ENCODE measurements at places on chromosomes 3 and 15.

DNA sequence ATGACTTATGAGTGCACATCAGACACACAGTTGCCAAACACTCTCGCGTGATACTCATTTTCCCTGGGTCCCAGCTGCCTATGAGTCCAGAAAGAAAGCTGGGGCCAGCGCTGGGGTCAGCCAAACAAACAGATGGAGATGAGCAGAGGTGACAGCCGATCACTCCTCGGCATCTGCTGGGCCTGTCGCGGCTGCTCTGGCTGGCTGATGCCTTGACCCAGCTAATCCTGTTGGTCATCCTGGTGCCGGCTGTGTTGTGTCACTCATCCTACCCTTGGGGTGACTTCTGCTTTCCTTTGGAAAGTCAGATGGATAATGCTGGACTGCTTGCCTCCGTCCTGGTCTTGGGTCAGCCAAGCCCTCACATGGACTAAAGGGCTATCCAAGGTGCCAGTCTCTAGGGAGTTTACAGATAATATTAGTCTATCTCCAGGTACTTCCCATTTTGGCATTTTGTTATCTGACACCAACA lies 105.3 kb upstream of the PDZRN3 start:
- H3K4me1 ChIP-seq = peaks cover 15% of the 10 kb centered on the region
- no peaks in the 10 kb centered on the region for H3K36me3 ChIP-seq
- no peak for DNase-seq
- H3K27ac ChIP-seq = no peak overlapping the region

DNA sequence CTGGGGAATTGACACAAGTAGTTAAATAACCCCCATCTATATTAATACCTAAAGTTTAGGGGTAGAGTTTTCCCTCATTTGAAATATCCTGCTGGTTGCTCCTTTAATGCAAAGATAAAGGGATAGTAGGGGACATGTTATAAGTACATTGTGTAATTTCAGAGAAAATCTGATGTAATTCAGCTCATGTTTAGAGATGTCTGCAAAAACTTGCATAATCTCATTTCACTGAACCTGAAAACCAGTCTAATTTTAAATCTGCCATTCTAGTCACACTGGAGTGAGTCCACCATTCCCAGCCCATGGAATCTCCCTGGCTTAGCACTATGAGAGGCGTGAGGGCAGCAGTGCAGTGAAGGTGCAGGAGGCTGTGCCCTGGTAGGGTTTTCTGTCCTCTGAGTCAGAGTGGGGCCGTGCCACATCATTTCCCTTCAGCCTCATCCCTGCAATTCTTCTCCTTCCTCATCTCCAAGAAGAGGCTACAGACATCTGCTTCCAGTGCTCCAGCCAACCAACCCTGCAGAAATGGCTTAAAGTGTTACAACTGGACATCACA lies 246.3 kb upstream of the UMPS start:
- no peak overlapping the region for H3K27ac ChIP-seq
- no peaks in the 10 kb centered on the region for H3K36me3 ChIP-seq
- no peak for DNase-seq
- no peaks in the 10 kb centered on the region for H3K27me3 ChIP-seq
- no peak overlapping the region for H3K4me3 ChIP-seq
- no peaks in the 10 kb centered on the region for H3K4me1 ChIP-seq

DNA sequence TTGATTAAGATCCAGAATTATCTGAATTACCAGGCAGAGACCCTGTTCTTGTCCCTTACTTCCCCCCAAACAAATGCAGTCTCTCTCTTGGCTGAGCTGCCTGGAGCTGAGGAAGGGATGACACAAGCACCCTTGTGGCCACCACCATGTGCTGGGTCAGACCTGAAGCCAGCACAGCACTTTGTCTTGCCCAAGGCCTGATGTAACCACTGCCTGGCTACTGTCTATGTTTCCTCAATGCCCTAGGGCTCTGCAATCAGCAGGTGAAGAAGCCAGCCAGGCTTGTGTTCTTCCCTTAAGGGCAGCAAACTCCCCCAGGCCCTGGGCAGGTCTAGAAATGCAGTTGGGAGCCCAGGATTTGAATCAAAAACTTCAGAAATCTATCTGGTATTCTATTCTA lies 15.8 kb upstream of the CASR start:
- no peaks in the 10 kb centered on the region for H3K27me3 ChIP-seq
- peaks cover 3% of the 10 kb centered on the region for H3K36me3 ChIP-seq
- no peak for DNase-seq
- H3K27ac ChIP-seq = no peak overlapping the region
- no peaks in the 10 kb centered on the region for H3K4me1 ChIP-seq

DNA sequence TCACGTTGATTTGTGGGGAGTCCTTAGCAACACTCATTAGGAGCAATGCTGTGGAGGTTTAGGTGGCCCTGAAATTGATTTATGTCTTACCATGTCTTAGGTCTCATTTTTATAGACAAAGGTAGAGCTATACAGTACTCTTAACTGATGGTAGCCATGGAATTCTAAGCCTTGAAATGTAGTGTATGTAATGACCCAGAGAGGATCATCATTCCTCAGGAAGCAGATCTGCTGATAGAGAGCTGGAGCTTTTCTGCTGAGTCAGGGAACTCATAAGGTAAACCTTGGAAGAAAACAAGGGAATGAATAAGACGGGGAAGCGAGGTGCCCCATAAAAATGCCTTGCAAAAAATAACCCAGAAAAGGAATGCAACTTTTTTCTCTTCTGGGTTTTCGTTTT lies 34.0 kb upstream of the ZNF639 start:
- H3K27me3 ChIP-seq = no peaks in the 10 kb centered on the region
- H3K4me3 ChIP-seq = no peak overlapping the region
- no peaks in the 10 kb centered on the region for H3K4me1 ChIP-seq
- H3K27ac ChIP-seq = no peak overlapping the region
- H3K36me3 ChIP-seq = peaks cover 8% of the 10 kb centered on the region
- no peak for DNase-seq

DNA sequence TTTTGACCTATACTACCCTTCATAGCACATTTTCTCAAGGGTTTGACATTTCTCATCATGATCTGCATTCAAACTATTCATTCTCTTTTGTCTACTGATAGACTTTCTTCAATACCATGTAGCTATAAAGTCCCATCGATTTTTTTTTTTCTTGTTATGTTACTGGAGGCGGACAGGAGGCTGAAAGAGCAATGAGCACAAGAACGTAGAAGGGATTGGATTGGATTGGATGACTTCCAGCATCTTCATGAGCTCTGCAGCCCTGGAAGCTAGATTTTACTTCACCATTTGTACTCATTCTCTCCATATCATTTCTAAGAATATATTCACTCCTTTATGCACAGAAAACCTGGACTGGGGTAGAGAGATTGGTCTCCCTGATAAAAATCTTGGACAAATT lies 43.2 kb downstream of the DUT start:
- DNase-seq = no peak
- H3K27ac ChIP-seq = no peak overlapping the region
- H3K4me3 ChIP-seq = no peak overlapping the region
- no peaks in the 10 kb centered on the region for H3K27me3 ChIP-seq
- H3K36me3 ChIP-seq = peaks cover 8% of the 10 kb centered on the region
- no peaks in the 10 kb centered on the region for H3K4me1 ChIP-seq

DNA sequence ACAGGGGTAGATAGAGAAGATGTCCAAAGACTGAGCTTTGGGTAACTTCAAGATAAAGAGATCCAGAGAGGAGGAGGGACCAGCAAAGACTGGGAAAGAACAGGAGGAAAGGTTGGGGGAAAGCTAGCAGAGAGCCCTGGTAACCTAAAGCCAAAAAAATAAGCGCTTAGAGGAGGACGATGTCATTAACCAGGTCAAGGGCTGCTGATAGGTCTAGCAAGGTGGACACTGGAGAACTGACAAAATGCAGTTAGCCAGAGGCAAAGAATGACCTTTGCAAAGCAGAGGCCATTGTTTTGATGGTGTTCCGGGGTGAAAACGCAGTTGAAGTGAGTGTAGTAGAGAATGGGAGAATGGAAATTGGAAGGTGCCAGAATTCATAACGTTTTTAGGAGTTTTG lies 39.7 kb downstream of the FAM43A start:
- no peak overlapping the region for H3K4me3 ChIP-seq
- H3K27me3 ChIP-seq = no peaks in the 10 kb centered on the region
- DNase-seq = no peak
- no peaks in the 10 kb centered on the region for H3K36me3 ChIP-seq

- no peaks in the 10 kb centered on the region for H3K27me3 ChIP-seq
- no peak for DNase-seq
- no peak overlapping the region for H3K4me3 ChIP-seq
- no peaks in the 10 kb centered on the region for H3K4me1 ChIP-seq
- H3K36me3 ChIP-seq = peaks cover 2% of the 10 kb centered on the region
- no peak overlapping the region for H3K27ac ChIP-seq
Observed at GRCh38 chr3:16707260-16707659, 102.0 kb upstream of the DAZL start.

DNA sequence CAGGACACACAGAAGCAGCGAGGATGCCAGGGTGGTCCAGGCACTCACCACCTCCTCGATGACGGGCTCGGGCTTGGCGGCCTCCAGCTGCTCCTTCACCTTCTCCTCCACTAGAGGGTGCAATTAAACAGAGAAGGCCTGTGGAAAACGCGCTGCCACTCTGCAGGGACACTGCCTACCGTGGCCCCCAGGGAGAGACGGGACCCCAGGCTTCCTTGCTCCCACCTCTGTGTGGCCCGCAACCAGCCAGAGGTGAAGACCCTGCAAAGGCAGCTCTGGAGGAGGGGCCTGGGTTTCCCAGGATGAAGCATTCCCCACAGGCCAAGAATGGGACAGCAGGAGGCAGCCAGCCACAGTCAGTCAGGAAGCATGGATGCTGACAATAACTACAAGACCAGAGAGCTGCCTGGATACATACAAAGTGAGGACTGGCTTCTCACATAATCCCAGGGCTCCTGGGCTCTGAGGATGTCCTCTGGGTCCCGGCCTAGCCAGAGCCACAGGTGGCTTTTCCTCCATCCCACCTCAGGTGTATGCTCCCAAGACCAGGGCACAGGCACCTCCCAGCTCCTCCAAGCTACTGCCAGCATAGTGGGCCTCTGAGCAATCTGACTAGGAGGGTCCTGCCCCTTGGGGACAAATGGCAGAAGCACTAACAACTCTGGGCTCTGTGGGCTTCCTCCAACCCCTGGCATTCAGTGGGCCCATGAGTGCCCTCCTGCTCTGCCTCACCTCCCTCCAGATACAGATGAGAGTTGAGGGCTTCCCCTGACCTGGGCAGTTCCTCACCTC lies 46.2 kb downstream of the PTH1R start:
- peak; percentile 66 for DNase-seq
- no peak overlapping the region for H3K4me3 ChIP-seq
- H3K4me1 ChIP-seq = no peaks in the 10 kb centered on the region
- no peak overlapping the region for H3K27ac ChIP-seq

- DNase-seq = no peak
- H3K4me1 ChIP-seq = no peaks in the 10 kb centered on the region
- no peak overlapping the region for H3K4me3 ChIP-seq
- H3K36me3 ChIP-seq = no peaks in the 10 kb centered on the region
Observed at GRCh38 chr3:11211531-11212298, 57.4 kb downstream of the HRH1 start.

- H3K36me3 ChIP-seq = peaks cover 4% of the 10 kb centered on the region
- H3K27ac ChIP-seq = no peak overlapping the region
- DNase-seq = no peak
Observed at GRCh38 chr15:32688151-32688639, 29.6 kb upstream of the GREM1 start.

Measured in H9 (cell line).